Sciatic nerve (tissue), 2 donors: ENCODE measurements at places on chromosomes 11 and 22.

DNA sequence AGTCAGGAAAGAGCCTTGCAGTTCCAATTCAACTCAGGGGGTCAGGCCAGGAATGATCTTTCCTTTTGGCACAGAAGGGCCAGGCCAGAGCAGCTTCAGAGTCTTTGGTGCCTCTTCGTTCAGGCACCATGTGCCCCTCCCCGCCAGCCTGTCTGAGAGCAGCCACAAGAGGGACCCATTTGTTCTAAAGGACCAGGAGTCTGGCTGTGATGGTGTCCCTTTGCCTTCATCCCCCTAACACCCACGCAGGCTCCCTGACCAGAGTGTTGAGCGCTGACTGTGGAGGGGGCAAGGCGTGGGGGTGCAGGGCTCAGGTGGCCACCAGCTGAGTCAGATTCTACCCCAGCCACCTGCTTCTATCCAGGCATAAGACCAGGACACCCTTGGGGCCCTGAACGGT is 156.4 kb downstream of the TTC17 start:
- no peak for DNase-seq

- DNase-seq, result no peak
These were observed 49.3 kb upstream of the THY1 start for GRCh38 chr11:119472186-119472855.

GRCh38 chr11:64119700-64120099 is 46.2 kb downstream of the MACROD1 start:
- no peak for DNase-seq

DNA sequence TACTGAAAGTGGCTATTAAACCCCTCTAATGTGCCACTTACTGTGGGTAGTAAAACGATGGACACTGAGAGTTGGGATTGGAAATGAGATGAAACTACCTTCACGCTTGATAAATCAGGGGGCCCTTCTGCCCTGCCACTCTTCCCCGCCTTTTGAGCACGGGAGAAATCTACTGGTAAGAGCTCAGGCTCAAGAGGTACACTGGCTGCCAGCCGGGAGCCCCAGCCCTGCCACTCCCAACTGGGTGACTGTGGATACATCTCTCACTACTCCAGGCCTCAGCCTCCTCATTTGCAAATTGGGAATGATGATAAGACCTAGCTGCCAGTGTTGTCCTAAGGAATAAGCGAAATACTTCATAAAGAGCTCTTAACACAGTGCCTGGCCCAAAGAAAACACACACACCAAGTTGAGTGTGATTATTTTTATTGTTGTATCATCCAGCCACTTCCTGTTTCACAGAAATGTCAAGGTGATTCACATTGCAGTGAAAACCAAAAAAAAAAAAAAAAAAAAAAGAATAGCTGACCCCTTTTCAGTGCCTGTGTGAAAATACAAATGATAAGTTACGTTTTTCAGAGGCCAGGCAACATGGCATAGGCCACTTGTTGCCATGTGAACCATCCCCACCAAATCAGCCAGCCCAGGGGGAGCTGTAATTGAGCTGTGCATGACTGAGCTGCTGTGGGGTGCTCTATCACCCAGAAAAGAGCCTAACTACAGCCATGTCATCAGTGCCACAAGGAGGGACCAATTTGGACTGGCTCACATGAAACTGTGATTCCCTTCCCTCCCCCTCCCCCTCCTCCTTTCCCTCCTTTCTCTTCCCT is 4.4 kb upstream of the ZNRD2 start:
- DNase-seq, result no peak

DNA sequence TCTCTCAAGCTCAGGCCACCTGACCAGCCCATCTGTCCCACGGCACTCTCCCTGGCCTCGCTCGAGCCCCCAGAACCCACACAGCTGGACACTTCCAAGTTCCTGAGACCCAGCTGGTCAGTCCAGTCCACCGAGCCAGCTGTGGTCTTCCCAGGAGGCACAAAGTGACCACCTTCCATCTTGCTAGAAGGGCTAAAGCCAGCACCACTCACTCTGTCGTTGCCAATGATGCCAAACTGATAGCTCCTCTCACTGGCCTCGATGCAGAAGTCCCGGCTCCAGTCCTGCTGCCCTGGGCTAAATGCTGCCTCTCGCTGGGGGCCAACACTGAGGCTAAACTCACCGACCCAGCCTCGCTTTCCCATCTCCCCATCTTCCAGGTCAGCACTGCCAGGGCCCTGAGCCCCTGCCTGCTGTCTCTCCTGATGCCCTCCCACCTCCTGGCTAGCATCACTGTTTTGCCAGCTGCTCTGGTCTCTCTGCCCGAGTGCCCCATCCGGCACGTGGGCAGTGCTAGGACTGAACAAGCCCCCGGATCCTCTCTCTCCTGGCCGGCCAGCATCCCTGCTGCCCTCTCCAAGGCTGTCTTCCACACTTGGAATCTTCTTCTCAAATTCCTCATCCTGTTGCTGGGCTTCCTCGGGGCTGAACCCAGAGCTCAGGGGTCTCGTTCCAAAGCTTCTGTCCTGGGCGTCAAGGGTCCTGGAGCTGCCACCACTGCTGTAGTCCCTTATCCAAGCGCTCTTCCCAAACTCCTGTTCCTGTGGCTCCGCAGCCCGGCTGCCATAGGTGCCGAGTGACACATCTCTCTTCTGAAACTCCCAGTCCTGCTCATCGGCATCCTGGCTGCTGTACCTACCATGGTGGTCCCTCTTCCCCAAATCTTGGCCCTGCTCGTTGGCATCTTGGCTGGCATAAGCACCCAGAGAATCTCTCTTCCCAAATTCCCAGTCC is 15.4 kb downstream of the TNKS1BP1 start:
- DNase-seq, result no peak

GRCh38 chr11:100004541-100004940 is 682.5 kb upstream of the ARHGAP42 start:
- DNase-seq, result no peak

DNA sequence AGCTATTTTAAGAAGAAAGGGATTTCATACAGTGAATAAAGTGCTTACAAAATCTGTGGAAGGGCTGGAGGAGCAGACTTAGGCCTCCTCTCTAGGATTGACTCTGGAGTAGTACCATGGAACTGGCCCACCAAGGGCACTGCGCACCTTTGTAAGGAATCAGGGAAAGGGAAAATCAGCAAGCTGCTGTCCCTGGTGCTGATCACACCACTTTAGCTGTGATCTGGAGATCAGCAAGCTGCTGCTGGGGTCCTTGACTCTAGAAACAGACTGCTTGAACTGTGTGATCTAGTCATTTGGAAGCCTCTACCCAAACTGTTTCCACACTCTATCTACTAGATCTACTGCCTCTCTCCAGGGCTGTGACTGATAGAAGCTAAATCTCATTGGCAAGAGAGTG is 18.4 kb upstream of the TECTA start:
- DNase-seq, result no peak

GRCh38 chr11:27497284-27497866 is 9.2 kb downstream of the LIN7C start:
- DNase-seq, result no peak

- DNase-seq, result no peak
These were observed 14.7 kb downstream of the OTUB1 start for GRCh38 chr11:64000740-64001483.

DNA sequence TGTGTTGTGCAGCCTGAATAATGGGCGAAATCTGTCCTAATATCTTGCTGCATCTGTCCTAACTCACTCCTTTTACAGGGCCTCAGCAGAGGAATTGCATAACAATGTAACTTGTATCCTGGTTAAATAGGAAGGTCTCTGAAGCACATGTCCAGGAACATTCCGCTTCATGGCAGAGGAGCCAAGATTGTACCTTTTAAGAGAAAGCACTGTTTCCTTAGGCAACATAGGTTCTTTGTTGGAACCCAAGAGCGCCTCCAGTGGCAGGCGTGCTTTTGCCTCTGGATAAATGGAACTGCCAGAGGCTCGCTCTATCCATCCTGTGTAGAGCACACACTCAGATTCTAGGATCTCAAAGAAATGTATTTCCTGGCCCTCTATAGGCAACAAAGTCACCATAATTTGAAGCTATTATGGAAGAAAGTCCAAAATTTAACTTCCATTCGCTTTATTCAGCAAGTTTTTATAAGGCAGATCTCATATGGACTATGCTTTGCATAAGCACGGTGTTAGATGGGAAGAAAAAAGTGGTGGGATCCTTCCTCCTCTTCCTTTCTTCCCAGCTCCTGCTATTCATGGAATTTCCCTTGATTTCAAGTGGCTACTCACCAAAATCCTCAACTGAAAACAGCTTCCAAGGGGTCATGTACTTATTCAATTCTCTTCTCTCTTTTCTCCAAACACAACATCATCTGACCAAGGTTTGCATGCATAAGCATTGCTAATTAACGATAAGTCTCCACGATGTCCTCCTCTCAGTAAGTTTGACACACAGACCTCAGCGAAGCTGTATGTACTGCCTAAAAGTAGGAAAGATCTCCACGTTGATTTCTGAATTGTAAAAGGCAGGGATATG is at the start of gene BLID:
BLID (minus strand) TSS at position 692 of the 856 bp plus-strand sequence; CDS start at position 399, 293 bp downstream.
- DNase-seq, result peak; percentile 70

GRCh38 chr11:134753771-134754520 is 341.9 kb upstream of the B3GAT1 start:
- no peak for DNase-seq

DNA sequence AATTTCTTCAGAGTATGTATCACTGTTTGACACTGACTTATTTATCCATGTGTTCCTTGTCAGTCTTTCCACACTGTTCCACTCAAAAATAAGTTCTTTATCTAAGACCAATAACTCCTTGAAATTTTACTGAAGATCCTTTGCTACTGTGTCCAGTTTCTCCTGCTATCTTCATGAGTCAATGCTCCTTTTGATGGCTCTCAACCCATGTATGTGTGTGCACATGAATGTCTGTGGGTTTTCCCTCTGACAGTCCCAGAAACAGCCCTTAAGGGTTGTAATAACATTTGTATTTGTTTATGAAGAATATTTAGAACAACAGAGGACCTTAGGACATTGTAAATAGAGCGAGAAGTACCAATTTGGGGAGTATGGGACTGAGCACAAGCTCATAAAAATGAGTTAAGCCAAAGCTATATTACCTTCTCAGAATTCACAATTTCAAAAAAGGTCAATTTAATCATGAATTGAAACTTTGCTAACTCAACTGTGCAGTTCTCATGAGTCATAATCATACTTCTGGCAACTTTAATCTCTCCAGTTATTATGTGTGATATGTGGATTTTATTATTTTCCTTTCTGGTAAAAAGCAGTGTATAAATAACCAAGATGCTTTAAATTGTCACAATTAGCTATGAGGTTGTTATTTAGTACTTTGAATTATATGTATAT is 533.6 kb downstream of the CNTN5 start:
- DNase-seq, result no peak

DNA sequence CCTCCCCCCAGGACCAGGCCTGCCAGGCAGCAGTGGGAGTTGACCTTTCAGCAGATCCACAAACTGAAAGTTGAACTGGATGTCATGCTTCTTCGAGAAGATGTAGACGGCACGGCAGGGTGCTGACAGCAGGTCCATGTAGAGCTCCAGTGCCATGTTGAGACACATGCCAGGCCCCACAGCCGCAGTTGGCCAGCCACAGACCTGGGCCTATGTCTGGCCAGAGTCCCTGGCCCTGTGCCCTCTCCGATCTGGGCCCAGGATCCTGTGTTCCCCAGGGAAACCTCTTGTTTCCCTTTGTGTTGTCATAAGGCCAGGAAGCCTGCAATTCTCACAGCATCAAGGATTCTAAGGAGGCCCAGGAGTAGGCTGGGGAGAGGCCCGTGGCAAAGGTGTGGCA is at the start of gene GSTT4:
GSTT4 (minus strand) TSS at position 253 of the 400 bp plus-strand sequence; CDS start at position 156, 97 bp downstream.
- DNase-seq, result no peak

DNA sequence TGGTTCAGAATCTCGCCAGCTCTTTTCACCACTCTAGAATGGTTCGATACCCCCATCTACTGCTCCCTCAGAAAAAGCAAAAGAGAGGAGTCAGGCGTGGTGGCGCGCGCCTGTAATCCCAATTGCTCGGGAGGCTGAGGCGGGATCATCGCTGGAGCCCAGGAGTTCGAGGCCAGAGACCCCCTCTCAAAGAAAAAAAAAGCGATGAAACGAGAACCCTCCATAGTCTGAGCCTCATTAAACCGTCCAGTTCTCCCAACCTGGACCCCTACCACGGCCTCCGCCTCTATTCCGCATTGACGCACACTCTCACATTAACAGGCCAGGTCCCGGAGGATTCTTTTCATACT is 439 bp downstream of the SPA17 start:
- DNase-seq, result no peak

GRCh38 chr11:113974741-113975470 is at the start of gene HTR3A:
TSS of gene HTR3A (plus strand) at chr11:113975108. CDS start at chr11:113975326, 218 bp downstream.
- no peak for DNase-seq

- DNase-seq, result peak; percentile 78
These were observed 415.1 kb downstream of the SOX6 start for GRCh38 chr11:15941206-15941770.

- DNase-seq, result no peak
These were observed 85.2 kb upstream of the ARHGAP32 start for GRCh38 chr11:129277198-129277843.

DNA sequence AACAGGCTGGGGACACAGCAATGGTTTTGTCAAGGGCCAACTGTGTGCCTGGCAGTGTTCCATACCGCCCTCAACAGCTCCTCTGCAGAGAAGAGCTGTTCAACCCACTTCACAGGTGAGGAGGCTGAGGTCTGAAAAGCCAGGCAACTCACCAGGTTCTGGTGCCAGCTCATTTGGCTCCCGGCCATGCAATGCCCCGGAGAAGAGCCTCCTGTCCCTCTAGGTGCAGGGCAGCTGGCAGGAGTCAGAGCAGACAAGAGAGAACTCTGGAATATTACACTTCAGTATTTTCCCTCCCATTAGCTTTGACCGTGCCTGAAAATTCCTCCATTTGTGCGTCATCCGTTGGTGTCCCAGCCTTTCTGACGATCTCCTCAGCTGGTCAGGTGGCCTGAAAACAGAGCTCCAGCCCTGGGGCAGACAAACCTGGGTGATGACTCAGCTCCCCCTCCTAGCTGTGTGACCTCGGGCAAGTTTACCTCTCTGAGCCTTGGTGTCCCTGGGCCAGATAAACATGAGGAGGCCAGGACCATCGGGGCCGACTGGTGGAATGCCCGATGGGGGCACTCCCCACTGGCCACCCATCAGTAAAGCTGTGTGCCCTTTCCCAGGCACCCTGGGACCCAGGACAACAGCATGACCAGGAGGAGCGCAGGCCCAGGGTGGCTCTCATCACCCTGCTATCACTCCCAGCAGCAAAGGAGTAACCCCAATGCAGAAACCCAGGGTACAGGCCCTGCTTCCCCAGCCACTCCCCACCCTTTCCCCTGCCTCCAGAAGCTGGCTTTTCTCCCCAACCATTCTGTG is 9.6 kb upstream of the C1QTNF6 start:
- DNase-seq, result peak; percentile 79

DNA sequence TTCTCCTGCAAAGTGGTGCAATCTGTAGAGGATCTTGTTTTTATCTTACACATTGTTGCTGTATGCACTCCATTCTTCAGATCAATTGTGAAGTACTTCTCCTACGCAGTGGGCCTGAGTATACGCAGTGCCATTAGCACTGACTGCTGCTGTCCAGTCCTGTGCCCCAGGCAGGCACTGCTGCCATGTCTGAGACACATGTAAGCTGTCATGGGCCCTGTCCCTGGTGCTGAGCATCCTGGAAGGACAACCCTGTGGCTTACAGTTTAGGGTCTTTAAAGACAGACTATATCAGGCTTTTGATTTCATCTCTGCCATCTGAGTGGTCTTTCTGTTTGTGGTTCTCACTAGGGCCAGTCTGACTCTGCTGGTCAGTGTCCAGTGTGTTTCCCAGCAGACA is 44.8 kb upstream of the PTPN5 start:
- DNase-seq, result no peak

- no peak for DNase-seq
These were observed 6.8 kb downstream of the TMEM121B start for GRCh38 chr22:17114173-17114897.
